ENCODE measurements at places on chromosomes 16 and 17.

DNA sequence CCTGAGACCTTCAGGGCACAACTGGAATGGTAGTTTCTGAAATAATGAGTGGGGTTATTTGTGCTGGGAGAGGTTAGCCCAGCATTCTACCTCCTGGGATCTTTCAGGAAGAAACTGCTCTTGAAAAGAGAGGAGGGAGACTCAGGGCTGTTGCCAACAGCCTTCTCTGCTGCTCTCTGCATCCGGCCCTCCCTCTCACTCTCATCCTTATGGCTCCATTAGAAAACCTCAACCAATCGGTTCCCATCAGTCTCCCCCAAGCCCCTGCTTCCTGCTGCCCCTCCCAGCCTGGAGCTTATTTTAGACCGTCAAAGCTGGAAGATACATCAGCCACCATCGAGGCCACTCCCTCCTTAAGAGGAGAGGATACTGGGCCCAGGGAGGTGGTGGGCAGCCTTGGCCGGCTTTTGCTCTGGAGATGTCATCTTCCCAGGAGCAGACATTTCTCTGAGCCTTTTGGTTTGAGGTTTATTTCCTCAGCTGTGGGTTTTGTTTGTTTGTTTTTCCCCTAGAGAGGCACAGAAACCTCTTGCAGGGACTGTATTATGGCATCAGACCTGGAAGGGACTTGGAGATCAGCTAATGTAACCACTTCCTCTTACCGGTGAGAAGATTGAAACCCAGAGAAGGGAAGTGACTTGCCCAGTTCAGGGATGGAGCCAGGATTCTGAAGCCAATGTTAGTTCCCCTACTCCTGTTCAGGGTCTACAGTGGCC, 2.7 kb downstream of the MPRIP start:
- H3K4me3 ChIP-seq = no peak overlapping the region
- DNase-seq = peak; percentile 28
- no peaks in the 10 kb centered on the region for H3K27me3 ChIP-seq
- peak overlapping the region; percentile 84 for H3K27ac ChIP-seq

GRCh38 chr16:61892531-61892930, 143.7 kb downstream of the CDH8 start:
- no peaks in the 10 kb centered on the region for H3K27me3 ChIP-seq
- DNase-seq = no peak
- no peak overlapping the region for H3K27ac ChIP-seq
- H3K36me3 ChIP-seq = no peaks in the 10 kb centered on the region
- H3K4me1 ChIP-seq = no peaks in the 10 kb centered on the region
- H3K4me3 ChIP-seq = no peak overlapping the region

GRCh38 chr16:12358898-12359297, 382.4 kb downstream of the SNX29 start:
- no peak overlapping the region for H3K4me3 ChIP-seq
- H3K27ac ChIP-seq = no peak overlapping the region
- no peaks in the 10 kb centered on the region for H3K36me3 ChIP-seq
- peaks cover 14% of the 10 kb centered on the region for H3K4me1 ChIP-seq

DNA sequence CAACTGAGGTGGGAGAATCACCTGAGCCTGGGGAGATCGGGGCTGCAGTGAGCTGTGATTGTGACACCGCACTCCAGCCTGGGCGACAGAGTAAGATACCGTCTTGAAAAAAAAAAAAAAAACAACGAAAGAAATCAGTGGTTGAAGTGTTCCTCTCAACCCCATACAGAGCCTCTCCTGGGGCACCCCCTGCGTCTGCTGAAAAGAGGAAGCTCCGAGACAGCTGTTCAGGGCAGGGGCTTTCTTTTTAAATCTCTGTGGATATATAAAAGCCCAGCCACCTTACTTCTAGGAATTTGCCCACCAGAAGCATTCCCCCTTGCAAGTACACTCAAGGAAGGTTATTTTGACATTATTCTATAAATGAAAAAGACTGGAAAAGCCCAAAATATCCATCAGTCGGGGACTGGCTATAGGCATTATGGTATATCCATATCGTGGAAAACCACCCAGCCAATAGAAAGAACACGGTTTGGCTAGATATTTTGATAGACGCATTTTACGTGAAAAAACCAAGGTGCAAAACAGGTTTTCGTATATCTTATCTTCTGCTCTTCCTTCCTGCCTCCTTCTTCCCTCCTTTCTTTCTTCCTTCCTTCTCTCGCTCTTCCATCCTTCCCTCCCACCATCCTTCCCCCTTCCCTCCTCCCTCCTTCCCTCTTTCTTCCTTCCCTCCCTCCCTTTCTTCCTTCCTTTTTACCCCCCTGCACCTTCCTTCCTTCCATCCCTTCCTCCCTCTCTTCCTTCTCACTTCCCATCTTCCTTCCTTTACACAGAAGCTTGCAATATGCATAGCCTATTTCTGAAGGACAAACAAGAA, 9.2 kb upstream of the CCL22 start:
- H3K36me3 ChIP-seq = no peaks in the 10 kb centered on the region
- no peak for DNase-seq

DNA sequence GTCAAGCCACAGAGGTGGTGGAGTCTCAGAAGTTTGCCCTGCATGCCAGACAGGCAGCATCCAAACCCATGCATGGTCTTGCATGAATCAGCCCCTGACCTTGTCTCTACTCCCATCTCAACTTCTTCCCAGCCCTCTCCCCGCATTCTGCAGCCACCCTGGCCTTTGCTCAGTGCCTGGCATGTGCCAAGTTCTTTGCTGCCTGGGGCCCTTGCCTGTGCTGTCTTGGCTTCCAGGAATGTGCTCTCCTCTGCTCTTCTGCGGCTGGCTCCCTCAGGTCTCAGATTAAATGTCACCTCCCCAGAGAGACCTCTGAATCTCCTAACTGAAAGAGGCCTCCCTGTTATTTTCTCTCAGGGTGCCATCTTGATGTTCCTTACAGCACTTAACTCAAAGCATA, 17.6 kb downstream of the DRC3 start:
- no peaks in the 10 kb centered on the region for H3K36me3 ChIP-seq
- H3K4me1 ChIP-seq = no peaks in the 10 kb centered on the region
- no peak overlapping the region for H3K27ac ChIP-seq
- no peak for DNase-seq
- H3K4me3 ChIP-seq = no peak overlapping the region

GRCh38 chr17:27664606-27664965, 33.6 kb downstream of the LGALS9 start:
- H3K27me3 ChIP-seq = no peaks in the 10 kb centered on the region
- no peaks in the 10 kb centered on the region for H3K4me1 ChIP-seq
- H3K4me3 ChIP-seq = no peak overlapping the region
- DNase-seq = no peak
- H3K27ac ChIP-seq = no peak overlapping the region

DNA sequence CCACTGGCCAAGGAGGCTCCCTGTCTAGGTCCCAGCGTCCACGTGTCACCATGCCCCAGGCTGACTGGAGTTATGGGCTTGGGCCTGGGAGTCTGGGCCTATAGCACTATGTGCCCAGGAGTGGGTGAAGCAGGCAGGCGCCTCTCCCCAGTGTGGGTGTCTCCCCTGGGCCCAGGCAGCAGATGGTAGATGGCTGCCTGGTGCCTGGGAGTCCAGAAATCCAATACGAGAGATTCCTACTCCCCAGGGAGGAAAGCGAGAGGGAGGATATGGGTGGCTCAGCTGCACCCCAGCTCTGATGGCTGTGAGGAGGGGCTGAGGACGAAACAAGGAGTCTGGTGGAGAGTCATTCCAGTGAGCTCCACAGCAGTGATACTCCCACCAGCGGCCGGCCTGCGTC, 5.0 kb downstream of the KCNH6 start:
- H3K4me3 ChIP-seq = no peak overlapping the region
- DNase-seq = no peak
- peaks cover 3% of the 10 kb centered on the region for H3K4me1 ChIP-seq
- H3K36me3 ChIP-seq = no peaks in the 10 kb centered on the region
- H3K27ac ChIP-seq = no peak overlapping the region

- no peaks in the 10 kb centered on the region for H3K27me3 ChIP-seq
- no peak overlapping the region for H3K4me3 ChIP-seq
- DNase-seq = no peak
- H3K4me1 ChIP-seq = peaks cover 15% of the 10 kb centered on the region
- no peaks in the 10 kb centered on the region for H3K36me3 ChIP-seq
These were observed 34.1 kb upstream of the ENPP7 start for GRCh38 chr17:79696610-79696982.

DNA sequence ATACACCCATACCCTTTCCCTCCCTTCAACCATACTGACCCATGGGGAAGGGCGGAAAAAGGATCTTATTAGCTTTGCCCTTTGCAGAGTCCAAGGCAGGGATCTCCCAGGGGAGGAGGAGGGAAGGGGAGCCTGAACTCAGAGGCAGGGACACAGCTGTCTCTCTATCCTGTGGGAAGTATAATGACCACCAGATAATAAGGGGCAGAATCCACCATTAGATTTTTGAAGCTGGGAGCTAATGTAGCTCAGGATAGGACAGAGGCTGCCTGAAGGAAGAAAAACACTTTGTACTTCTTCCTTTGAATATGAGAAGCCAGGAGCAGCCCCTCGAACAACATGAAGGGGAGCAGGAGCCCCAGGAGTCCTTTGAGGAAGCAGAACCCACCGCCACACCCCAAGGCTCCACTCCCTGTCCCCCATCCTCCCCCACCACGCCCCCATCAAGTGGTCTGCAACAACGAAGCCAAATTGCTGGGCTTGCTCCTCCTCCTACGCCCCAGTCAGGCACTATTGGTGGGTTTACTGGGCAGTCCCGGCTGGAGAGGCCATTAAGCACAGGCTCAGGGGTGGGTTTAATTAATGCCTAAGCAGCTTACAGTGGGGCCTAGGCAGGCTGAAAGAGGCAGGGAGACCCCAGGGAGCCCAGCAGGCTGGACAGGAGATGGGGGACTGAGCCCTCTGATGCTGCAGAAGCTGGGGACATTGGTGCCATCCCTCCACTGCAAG, 5.3 kb downstream of the MPP2 start:
- no peaks in the 10 kb centered on the region for H3K27me3 ChIP-seq
- no peak overlapping the region for H3K4me3 ChIP-seq
- no peaks in the 10 kb centered on the region for H3K36me3 ChIP-seq
- peaks cover 28% of the 10 kb centered on the region for H3K4me1 ChIP-seq
- DNase-seq = no peak
- H3K27ac ChIP-seq = no peak overlapping the region

DNA sequence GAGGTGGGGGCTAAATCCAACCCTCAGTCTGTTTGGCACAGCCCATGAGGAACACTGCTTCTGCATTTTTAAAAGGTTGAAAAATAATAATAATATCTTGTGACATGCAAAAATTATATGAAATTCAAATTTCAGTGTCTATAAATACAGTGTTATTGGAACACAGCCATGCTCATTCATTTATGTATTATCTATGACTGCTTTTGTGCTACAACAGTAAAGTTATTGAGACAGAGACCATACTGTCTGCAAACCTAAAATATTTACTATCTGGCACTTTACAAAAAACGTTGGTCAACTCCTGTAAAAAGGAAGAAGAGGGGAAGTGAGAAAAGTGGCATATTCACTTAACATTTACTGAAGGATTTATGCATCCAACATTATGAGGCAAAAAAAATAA, 3.1 kb downstream of the ABCA5 start:
- no peaks in the 10 kb centered on the region for H3K36me3 ChIP-seq
- H3K4me3 ChIP-seq = no peak overlapping the region
- DNase-seq = no peak
- H3K4me1 ChIP-seq = peaks cover 7% of the 10 kb centered on the region
- no peak overlapping the region for H3K27ac ChIP-seq
- no peaks in the 10 kb centered on the region for H3K27me3 ChIP-seq

GRCh38 chr17:52120465-52120864, 38.0 kb downstream of the CA10 start:
- no peak overlapping the region for H3K4me3 ChIP-seq
- no peaks in the 10 kb centered on the region for H3K4me1 ChIP-seq
- H3K27ac ChIP-seq = no peak overlapping the region
- DNase-seq = no peak
- no peaks in the 10 kb centered on the region for H3K27me3 ChIP-seq

GRCh38 chr16:870856-871561, 70.5 kb upstream of the GNG13 start:
- DNase-seq = no peak
- H3K4me3 ChIP-seq = no peak overlapping the region
- H3K36me3 ChIP-seq = peaks cover 3% of the 10 kb centered on the region
- H3K27me3 ChIP-seq = no peaks in the 10 kb centered on the region
- H3K27ac ChIP-seq = no peak overlapping the region

DNA sequence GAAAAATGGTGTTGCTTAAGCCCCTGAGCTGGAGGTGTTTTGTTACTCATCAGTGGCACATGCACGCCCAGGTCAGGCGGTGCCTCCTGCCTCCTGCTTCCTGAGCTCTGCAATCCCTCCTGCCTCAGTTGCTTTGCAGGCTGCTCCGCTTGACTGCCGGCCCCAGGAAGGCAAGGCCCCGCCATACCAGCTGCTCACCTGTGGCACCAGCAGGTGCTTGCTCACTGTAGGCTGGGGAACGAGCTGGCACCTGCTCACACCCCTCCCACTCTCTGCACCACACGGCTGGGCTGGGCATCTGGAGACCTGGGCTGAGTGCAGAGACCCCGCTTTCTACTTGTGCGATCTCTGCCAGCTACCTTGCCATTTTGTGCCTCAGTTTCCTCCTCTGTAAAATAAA, 200.2 kb downstream of the RBFOX3 start:
- no peak overlapping the region for H3K4me3 ChIP-seq
- no peaks in the 10 kb centered on the region for H3K27me3 ChIP-seq
- no peak for DNase-seq
- no peaks in the 10 kb centered on the region for H3K4me1 ChIP-seq
- no peak overlapping the region for H3K27ac ChIP-seq

DNA sequence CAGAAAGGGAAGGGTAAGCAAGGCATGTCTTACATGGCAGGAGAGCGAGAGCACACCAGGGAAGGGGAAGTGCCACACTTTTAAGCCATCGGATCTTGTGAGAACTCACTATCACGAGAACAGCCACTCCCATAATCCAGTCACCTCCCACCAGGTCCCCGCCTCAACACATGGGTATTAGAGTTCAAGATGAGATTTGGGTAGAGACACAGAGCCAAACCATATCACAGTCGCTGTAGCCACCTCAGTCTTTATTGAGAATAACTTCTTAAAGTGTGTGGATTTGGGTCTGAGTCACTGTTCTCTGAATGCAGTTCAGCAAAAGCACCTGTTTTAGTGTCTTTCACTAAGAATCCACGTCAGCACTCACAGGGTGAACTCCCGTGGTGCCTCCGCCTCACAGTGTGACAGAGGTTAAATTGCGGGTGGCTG, 195.2 kb upstream of the CHMP6 start:
- no peaks in the 10 kb centered on the region for H3K27me3 ChIP-seq
- H3K4me3 ChIP-seq = no peak overlapping the region
- H3K27ac ChIP-seq = no peak overlapping the region
- no peaks in the 10 kb centered on the region for H3K4me1 ChIP-seq
- H3K36me3 ChIP-seq = no peaks in the 10 kb centered on the region

DNA sequence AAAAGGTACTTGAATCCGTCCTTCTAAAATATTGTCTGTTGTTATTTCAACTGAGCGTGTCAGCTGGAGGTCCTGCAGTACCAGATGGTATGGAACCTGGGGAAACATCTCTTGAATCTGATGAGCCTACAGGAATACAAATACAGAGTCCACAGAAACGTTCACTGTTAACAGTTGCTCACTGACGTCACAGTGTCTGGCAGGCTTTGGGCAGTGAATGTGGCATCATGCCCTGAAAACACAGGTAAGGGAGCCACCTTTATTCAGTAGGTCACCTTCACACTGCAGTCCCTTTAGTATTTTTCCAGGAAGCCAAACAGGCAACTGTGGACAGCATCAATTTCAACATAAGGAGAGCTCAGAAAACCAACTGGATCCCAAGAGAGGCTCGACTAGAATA, 56.1 kb downstream of the AMFR start:
- DNase-seq = no peak
- no peaks in the 10 kb centered on the region for H3K27me3 ChIP-seq
- peaks cover 26% of the 10 kb centered on the region for H3K36me3 ChIP-seq
- no peak overlapping the region for H3K27ac ChIP-seq

- no peak overlapping the region for H3K4me3 ChIP-seq
- no peaks in the 10 kb centered on the region for H3K27me3 ChIP-seq
- H3K4me1 ChIP-seq = no peaks in the 10 kb centered on the region
- H3K27ac ChIP-seq = no peak overlapping the region
These were observed 287.3 kb upstream of the FOXF1 start for GRCh38 chr16:86222965-86223551.
